ENCODE measurements at places on chromosomes 1 and 21.

DNA sequence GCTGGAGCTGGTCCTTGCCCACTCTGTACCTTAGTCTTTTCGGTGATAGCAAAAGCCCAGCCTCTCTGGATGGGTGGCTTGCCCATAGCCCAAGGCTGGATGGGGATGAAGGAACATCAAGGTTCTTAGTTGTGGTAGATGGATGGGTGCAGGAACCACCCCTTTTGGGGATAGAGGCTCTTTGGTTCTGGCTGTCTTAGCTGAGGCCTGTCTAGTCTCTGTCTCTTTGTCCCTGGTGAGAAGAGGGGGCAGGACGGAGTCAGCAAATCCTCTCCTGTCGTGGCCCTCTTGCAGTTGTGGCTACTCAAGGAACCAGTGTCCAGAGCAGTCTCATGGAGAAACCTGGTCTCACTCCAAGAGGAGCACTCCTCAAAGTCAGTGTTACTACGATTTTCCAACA, 8.5 kb downstream of the VANGL2 start:
- DNase-seq: no peak

- DNase-seq: no peak
Observed at GRCh38 chr1:64087768-64088167, 115.7 kb upstream of the UBE2U start.

- no peak for DNase-seq
Observed at GRCh38 chr1:212089560-212090163, 54.1 kb downstream of the DTL start.

DNA sequence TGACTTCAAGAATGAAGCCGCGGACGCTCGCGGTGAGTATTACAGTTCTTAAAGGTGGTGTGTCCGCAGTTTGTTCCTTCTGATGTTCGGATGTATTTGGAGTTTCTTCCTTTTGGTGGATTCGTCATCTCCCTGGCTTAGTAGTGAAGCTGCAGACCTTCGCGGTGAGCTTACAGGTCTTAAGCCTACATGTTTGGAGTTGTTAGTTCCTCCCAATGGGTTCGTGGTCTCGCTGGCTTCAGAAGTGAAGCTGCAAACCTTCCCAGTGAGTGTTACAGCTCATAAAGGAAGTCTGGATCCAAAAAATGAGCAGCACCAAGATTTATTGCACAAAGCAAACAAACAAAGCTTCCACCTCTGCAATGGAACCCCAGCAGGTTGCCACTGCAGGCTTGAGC, 14.7 kb downstream of the LDLRAD1 start:
- no peak for DNase-seq

- DNase-seq: no peak
Observed at GRCh38 chr1:76820028-76820427, 47.3 kb upstream of the ST6GALNAC5 start.

All from stimulated activated CD4-positive, alpha-beta T cell treated with anti-CD3 and anti-CD28 coated beads, Interleukin-4, amount 100 ng/mL, for 24 hours (primary cell).